ENCODE measurements at places on chromosomes 3 and 15.

- no peak for DNase-seq
These were observed 56.9 kb downstream of the CTDSPL start for GRCh38 chr3:37918627-37919026.

GRCh38 chr15:48865370-48866079 lies 12.4 kb upstream of the EID1 start:
- no peak for DNase-seq

DNA sequence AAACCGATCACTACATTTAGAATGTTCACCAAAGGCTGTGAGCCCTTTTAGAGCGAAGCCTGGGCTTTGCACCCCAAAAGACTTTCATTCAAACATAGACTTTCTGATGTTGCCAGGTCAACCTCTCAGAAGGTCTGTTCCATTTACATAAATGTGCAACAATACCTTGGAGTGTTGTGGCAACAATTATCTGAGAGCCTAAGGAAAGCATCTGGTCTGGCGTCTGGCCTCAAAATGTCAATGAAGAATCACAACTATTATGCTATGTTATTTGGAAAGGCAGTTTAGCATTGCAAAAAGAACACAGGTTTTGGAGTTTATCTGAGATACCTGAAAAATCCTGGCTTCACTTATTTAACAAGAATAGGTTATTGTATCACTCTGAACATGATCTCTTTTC lies 50.0 kb downstream of the POLR2M start:
- DNase-seq = no peak

DNA sequence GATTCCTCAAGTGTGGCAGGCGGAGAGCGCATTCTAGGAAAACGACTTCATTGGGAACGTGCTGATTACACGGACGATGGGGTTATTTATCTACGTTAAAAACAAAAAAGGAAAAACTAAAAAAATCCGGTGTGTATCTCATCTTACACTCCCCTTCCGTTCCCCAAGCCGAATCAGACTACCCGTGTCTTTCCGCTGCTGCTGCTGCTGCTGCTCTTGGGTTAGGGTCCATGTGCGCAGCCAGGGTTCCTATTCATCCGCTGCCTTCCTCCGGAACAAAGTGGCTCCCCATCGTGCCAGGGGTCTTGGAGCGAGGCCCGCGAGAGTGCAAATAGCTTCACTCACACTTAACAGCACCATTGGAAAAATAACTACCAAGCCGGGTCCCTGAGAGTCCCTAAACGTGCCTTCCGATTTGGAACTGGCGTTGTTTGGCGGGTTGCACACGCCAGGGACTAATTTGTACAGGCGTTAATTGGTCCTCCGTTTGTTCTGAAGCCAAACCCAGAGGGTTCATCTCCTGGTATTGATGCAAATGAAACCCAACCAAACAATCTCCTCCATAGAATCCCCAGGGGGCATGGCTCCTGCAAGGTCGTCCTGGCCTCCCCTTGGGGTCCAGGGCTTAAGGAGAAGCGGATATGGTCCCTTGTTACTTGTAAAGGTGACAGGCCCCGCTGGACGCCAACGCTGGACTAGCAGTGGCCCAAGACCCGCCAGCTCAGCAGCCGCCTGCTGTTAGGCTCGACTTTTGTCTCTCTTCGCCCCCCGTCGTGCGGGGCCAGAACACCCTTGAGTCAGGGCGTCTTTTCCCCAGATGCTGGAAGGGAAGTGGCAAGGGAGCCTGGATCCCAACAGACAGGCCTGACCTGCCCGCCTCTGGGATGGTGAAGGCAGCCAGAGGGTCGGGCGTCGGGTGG lies 11.0 kb upstream of the ONECUT1 start:
- no peak for DNase-seq

DNA sequence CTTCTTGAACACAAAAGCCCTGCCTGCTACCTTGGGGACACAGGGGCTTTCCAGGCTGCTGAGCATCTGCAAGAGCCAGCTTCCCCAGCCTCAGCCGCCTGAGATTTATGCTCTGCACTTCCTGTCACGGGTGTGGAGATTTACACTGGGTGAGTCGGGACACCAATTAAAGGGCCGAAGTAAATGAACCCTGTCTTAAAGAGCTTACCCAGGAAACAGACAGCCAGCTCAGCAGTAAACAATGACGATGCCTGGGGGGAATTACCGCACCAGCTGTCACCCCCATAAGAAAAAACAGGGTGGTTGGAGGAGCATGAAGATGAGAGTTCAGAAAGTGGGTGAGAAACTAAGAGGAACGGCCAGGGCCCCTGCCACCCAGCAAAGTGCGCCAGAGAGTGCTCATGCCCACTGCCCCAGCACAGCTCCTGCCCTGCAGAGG lies 37.5 kb upstream of the IQSEC1 start:
- no peak for DNase-seq

DNA sequence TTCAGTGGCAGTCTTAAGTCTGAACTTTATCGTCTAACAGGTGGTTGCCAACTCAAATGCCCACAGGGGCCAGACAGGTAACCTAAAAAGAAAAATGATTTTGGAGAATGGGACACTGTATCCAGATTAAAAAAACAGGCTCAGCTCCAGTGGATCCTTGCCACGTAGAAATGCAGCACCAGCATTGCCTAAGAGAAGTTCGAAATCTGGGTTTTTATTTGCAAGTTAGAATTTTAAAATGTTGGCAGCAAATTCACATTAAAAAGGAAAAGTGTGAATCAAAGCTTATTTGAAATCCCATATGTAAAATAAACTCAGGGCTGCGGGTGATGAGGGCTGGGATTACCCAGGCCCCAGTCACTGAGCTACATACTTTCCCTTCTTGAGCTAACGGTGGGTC lies 408.5 kb upstream of the SUCLG2 start:
- DNase-seq = no peak

DNA sequence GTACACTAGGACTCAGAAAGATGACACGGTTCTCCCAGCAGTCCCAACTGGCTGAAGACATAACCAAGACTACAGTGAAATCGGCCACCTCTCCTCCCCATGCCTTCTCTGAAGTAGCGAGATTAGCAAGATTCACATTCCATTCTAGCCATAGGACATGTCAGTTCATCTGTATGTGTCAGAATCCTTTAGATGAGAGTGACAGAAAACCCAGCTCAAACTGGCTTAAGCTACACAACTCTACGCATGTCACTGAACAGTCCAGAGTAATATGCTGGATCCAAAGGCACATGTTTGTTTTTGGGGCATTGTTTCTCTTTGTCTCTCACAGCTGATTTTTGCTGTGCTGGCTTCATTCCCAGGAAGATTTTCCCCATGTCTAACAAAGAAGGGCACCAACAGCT lies 75.8 kb downstream of the RARB start:
- DNase-seq = no peak

DNA sequence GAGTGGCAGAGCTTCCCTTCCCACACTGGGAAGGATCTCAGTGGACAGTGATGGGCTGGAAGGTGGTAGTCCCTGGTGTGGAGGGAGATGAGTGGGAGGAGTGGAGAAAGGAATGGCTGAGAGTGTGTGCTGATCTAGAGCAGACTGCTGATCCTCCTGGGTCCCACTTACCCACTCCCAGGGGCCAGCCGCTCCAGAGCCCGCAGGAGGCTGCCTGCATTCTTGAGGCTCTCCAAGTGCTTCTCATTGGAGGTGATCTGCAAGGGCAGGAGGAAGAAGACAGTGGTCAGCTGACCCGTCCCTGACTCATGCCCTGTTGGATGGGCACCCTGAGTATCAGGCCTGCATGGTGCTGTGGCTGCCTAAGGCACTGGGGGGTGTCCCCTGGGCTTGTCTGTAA lies 50.0 kb downstream of the CTNNB1 start:
- DNase-seq = no peak
